Stimulated activated CD4-positive, alpha-beta T cell treated with anti-CD3 and anti-CD28 coated beads, Interleukin-12 subunit alpha, Interleukin-12 subunit beta, amount 100 ng/mL, for 48 hours (primary cell): ENCODE measurements at places on chromosomes 3 and 15.

GRCh38 chr3:14513566-14514322 lies 26.4 kb downstream of the GRIP2 start:
- no peak for DNase-seq

- no peak for DNase-seq
Measured at GRCh38 chr3:35522450-35522849, 116.9 kb upstream of the ARPP21 start.

- DNase-seq: no peak
Measured at GRCh38 chr15:95019907-95020306, 788.5 kb downstream of the MCTP2 start.

- no peak for DNase-seq
Measured at GRCh38 chr3:68620211-68620610, 312.1 kb downstream of the TAFA4 start.

DNA sequence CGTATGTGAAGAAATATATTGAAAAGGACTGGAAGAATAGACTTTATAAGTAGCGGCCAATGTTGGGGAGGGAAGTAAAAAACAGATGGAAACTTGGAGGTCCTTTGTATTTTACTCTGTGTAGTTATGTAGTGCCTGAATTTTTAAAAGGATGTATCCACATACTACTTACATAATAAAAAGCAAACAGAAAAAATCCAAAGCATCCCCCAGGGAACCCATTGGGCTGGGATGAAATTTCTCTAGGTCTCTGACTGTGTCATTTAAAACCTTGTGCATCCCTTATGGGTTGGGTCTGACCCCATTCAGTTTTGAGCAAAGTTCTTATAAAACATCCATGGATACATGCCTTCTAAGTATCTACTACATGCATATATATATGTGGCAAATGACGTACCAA lies 141.1 kb downstream of the NR1D2 start:
- DNase-seq: no peak

GRCh38 chr15:51828621-51829375 lies 655 bp upstream of the TMOD3 start:
- no peak for DNase-seq

GRCh38 chr3:45272828-45273470 lies 46.9 kb upstream of the TMEM158 start:
- DNase-seq: no peak

DNA sequence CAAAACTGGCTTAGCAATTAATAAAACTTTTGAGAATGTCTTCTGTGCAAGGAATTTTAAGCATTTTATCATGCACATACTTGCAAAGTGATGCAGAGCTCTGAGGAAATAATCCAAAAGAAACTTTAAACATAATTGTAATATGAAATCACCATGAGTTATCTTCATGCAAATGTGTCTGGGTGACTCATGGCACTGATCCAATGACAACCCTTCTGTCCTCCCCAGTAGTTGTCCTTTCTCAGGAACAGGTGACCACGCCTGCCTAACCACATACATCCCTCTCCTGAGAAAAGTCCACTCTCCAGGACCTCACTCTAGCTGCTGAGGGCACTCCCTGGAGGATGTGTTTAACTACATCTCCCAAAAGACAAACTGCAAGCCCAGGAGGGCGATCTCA lies 530.6 kb upstream of the IL12A start:
- no peak for DNase-seq

GRCh38 chr15:74244822-74245341 lies 8.8 kb downstream of the CCDC33 start:
- no peak for DNase-seq

DNA sequence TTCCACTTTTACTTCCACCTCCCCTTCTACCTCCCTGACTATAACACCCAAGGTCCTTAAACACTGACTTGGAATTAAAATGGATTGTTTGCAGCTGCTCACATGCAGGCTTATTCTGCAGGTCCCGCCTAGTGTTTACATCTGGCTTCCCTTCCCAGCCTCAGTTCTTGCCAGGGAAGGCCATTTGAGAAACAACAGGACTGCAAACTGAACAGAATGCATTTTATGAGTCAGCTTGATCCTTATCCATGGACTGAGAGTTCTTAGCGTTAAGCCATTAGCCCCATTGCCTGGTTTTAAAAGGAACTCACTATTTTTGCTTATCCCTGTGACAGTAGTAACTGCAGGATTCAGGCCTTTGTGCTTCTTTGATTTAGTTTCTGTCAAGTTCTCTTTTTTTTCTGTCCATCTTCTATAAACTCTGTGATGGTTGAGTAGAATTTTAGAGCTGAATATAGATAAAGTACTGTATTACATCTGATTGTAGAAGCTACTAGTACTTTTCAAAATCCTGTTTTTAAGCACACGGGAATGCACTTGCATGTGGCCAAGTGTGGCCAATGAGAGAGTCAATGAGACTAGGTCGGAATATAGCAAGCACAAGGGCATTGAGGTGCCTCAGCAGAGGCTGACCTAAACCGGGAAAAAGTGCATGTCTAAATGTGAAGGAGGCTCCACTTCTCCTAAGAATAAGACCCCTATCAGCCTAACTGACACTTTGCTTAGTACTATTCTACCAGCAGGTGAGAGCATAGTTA lies 106.4 kb downstream of the TUSC7 start:
- DNase-seq: no peak

- DNase-seq: no peak
Measured at GRCh38 chr3:171281256-171281992, 178.8 kb downstream of the TNIK start.

GRCh38 chr3:67648229-67648628 lies 6.2 kb downstream of the SUCLG2 start:
- no peak for DNase-seq

DNA sequence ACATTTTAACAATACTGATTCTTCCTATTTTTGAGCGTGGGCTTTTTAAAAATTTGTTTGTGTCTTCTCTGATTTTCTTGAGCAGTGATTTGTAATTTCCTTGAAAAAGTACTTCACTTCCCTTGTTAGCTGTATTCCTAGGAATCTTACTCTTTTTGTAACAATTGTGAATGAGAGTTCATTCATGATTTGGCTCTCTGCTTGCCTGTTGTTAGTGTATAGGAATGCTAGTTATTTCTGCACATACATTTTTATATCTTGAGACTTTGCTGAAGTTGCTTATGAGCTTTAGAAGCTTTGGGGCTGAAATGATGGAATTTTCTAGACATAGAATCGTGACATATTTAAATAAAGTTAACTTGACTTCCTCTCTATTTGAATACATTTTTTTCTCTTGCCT lies 582.8 kb upstream of the BCHE start:
- DNase-seq: no peak

DNA sequence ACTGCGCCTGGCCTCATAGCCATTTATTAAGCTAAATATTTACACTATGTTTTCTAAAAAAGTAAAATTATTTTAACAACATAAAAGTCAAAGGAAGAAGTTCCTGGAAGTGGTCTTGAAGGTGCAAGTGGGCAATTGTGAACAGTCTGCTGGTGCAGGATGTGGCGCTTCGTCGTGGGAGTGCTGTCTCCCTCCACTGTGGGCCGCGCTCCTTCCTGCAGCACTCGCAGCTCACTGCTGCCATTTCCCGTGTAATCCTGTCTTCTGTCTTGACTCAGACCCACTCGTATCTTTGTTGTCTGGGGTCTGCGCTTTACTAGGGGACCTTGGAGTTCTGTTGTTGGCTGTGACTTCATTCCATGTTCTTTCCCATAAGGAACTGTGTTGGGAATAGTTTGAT lies 56.3 kb downstream of the APBA2 start:
- no peak for DNase-seq

DNA sequence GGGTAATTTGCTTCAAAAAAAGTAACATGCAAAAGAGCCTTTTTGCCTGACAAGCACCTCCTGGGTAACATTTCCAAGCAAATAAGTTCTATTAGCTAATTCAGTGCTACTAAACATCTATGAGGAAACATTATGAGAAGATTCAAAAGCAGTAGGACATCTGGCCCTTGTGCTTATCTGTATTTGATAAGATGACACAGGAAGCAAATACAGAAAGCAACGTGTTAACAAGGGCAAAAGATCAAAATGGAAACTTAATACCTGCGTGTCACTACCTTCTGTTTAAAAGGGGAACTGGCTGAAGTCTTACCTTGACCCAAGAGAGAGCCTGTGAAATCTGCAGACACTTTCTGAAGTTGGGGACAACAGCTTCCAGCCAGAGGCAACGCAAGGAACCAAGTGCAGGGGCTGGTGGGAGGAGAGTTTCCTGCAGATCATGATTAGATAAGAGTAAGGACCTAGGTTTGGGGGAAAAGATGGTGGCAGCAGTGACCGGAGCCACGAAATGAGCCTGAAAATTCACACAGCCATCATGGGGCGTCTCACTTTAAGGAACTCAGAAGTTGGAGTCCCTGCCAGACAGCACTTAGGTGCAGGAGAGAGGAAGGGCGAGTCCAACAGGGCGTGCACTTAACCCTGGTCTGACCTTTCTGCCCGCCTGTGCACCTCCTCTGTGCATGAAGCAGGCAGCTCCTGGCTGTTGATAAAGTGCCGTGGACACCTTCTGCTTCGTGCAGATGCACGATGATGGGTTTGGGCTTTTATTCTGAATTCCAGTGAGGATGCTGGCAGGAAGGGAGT lies 153.6 kb upstream of the BHLHE40 start:
- DNase-seq: no peak

DNA sequence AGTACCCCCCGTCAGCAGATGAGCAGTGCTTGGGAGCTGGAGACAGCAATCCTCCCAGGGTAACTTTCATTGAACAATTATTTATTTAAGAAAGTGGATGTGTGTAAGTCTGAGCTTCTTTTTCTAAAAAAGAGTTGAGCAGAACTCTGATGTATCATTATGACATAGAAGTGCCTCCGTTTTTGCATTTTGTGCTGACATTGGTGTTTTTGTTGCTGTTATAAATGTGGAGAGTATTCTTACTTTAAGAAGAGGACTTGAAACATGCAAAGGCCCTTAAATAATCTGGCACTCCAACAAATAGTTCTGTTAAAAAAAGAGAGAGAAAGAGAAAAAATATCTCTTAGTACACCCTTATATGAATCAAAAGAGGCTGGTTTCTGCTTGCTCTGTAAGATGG lies 217.1 kb downstream of the AGBL1 start:
- DNase-seq: no peak

DNA sequence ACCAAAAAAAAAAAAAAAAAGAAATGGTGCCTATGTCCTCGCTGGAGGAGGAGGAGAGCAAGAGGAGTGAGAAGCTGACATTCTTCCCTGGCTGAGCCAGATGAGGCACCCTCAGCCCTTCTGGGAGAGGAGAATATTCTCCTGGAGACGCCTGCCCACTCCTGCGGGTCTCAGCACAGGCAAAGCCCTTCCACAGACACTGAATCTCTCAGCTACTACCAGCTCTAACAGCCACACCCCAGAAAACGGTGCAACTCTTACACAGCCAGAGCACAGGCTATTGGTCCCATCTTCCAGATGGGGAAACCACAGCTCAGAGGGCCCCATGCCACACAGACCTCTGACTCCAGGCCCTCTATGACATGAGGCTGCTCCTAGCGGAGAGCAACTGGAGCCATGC lies 5.7 kb downstream of the RASL12 start:
- DNase-seq: no peak

- DNase-seq: no peak
Measured at GRCh38 chr3:16883057-16883722, 1.6 kb upstream of the PLCL2 start.

DNA sequence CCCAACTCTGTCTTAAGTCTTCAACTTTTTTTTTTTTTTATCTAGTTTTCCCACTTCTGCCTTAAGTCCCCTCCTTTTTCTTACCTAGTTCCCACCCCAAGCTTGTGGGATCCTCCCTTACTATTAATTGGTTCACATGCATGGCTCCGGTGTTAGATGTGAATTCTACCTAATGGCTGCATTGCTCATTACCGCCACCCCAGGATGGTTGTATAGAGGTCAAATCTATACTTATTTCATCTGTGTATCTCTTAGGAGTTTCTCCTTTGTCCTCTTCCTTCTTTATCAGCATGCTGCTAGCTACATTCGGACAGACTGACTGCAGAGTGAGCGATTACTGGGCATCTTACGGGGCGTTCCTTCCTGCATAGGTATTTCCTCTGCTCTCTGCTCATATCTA lies 605.7 kb upstream of the GRM7 start:
- DNase-seq: no peak

DNA sequence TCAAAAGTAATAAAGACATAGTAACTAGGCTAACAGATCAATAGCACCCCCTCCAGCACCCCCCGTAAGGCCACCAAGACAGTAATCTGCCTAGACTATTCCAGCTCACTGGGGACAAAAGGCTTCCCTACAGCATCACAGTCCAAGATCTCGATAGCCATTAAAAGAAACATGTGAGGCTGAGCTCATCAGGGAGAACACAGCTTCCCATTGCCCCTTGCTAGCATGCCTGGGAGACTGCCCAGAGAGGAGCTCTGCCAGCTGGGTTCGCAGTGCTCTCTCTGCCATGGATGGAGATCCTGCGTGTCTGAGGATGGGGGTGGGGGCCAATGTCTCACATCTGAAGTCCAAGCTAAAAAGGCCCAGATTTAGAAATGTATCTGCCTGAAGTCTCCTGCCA lies 17.8 kb downstream of the LRIG1 start:
- no peak for DNase-seq

- no peak for DNase-seq
Measured at GRCh38 chr15:47587940-47588802, 129.1 kb upstream of the SEMA6D start.

DNA sequence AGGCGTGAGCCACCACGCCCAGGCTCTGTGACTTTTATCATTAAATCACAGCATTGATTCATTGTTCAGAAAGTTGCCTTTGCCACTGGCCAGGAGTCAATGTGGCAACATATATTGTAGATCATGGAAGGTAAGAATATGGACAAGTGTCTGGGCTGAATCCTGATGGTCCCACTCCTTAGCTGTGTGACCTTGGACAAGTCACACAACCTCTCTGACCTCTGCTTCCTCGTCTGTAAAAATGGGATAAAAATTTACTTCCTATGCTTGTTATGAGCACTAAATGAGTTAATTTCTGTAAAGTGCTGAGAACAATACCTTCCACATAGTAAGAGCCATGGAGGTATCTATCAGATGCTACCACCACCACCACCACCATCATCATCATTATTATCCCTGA lies 103.5 kb upstream of the RAD18 start:
- no peak for DNase-seq

DNA sequence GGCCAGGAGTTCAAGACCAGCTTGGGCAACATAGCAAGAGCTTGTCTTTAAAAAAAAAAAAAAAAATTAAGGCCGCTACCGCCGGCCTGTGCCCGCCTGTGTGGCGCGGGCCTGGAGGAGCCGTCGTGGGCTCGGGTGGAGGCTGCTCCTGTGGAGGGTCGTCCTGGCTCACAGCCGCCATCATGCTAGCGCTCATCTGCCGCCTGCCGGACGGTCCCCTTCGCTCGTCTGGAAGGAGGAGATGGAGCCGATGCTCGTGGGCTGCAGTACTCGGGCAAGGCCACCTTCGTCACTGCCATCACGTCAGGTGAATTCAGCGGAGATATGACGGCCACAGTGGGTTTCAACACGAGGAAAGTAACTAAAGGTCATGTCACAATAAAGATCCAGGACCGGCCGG lies 37.4 kb downstream of the TFRC start:
- DNase-seq: no peak

DNA sequence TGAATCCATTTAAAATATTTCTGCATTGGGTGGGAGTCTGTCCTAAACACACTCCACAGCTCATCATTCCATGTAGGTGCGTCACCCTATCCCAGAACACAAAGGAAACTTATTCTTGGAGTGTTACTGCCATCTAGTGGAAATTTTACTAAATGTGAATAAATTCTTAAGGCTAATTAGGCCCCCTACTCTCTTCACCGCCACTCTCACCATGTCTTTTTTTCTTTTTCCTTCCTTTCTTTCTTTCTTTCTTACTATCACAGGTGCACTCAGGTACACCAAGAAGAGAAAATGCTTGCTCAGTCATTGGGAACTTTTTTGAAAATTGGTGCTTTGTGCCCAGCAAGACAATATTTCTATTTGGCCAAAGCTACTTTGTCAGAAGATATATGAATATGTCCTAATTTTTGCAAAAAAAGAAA lies 26.4 kb upstream of the ATP8B4 start:
- DNase-seq: no peak
